ENCODE measurements at places on chromosomes 12 and 14.

- DNase-seq = no peak
Observed at GRCh38 chr14:27484633-27485032, 886.8 kb upstream of the NOVA1 start.

DNA sequence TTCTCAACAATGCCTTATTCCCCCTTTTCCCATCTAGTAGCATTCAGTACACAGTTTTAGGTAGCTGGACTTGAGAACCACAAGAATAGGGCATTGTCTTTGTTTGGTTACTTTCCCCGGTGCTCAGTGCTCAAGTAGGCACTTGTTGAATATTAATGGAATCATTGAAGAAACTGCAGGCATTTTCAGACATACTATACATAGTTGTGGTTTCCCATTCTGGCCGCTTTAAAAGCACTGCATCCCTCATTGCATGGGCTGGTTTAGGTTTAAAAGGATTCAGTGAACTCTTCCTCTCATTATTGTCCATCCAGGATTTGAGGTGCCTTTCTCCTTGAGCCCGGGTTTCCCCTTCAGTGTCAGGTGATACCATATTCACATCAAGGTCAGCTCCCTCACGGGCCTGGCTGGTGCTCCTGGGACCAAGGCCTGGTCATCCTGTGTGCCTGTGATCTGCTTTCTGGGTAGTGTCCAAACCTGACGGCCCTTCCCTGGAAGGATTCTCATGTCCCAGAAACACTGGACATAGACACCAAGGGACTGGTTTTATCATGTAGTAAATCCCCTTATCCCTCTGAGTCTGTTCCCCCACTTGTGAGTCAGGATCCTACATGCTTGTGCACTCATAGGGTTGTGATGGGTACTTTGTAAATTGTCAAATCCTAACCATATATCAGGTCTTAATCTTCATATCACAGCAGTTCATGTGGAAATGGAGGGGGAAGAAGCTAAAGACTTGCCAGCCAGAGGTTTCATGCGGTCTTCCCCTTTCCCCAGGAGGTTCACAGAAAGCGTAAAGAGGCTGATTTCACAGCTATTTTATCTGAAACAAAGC is 7.4 kb downstream of the TCP11L2 start:
- DNase-seq = no peak

DNA sequence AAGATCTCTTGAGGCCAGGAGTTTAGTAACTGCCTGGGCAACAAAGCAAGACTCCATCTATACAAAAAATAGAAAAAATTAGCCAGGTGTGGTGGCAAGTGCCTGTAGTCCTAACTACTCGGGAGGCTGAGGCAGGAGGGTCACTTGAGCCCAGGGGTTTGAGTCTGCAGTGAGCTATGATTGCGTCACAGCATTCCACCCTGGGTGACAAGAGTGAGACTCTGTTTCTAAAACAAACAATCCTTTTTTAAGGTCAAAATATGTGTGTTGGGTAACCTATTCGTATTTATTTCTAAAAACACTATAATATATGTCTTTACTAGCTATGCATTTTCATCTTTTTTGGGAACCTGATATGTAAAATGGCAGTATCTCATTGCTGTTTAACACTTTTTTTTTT is 7.4 kb downstream of the FBXO21 start:
- no peak for DNase-seq

DNA sequence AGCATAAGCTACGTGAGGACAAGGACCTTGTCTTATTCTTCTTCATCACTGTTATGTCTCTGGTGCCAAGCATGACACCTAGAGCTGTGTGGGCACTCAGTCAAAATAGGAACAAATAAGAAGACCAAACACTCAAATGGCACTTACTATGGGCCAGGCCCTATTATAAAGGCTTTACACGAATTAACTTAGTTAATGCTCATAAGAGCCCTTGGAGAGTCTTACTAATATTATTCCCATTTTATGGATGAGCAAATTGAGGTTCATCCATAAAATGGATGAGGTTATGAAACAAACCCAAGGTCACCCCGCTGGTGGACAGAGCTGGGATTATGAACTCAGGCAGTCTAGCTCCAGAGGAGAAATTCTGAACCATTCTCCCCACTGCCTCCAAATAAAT is 47.7 kb downstream of the ISCA2 start:
- no peak for DNase-seq

Measured in stimulated activated CD4-positive, alpha-beta T cell treated with anti-CD3 and anti-CD28 coated beads, Interleukin-12 subunit alpha, Interleukin-12 subunit beta, amount 100 ng/mL, for 4 hours (primary cell).